Glutamatergic neuron (in vitro differentiated cells): ENCODE measurements at places on chromosomes 3 and 15.

- H3K4me3 ChIP-seq = no peak overlapping the region
- peak; percentile 24 for DNase-seq
- H3K4me1 ChIP-seq = no peaks in the 10 kb centered on the region
- no peaks in the 10 kb centered on the region for H3K27me3 ChIP-seq
- no peaks in the 10 kb centered on the region for H3K36me3 ChIP-seq
- H3K27ac ChIP-seq = no peak overlapping the region
These were observed 20.9 kb downstream of the TP63 start for GRCh38 chr3:189652042-189652441.

- no peak for DNase-seq
- no peaks in the 10 kb centered on the region for H3K27me3 ChIP-seq
- H3K27ac ChIP-seq = no peak overlapping the region
These were observed 9.9 kb downstream of the CCR5 start for GRCh38 chr3:46380471-46381221.

DNA sequence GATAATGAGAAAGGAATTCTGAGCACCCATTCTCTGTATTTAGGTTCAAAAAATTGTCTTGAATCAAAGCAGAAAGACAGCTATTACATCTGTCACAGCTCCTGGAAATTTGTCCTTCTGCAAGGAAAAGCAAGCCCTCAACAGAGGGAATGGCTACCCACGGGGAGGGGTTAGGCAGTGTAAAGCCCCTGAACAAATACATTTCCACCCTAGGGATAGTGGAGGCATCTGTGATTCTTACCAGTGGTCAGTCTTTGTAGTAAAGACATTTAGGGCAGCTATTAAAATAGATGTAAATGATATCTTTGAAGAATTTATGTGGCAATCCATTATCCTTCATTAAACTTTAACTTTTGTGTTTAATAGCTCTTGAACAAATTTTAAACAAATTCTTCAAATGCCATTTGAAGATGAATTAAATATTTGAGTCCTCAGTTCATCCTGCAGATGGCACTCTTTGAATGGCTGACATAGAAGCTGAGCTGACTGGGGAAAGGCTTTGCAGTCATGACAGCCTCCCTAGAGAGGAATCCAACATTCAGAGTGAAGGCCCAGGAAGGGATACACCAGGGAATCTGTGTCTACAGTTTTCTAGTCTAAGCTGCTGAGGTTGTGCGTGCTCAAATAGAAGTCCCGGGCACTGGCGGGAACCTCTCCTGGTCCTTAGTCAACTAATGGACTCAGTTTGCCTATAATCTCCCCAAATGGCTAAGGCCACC, 359.7 kb upstream of the ROPN1 start:
- H3K36me3 ChIP-seq = peaks cover 18% of the 10 kb centered on the region
- H3K27ac ChIP-seq = peak overlapping the region; percentile 63
- H3K4me3 ChIP-seq = peak overlapping the region; percentile 28
- peaks cover 8% of the 10 kb centered on the region for H3K27me3 ChIP-seq
- peak; percentile 26 for DNase-seq

GRCh38 chr3:9826815-9827573, 16.8 kb downstream of the RPUSD3 start:
- no peak overlapping the region for H3K4me3 ChIP-seq
- H3K27me3 ChIP-seq = peaks cover 2% of the 10 kb centered on the region
- H3K36me3 ChIP-seq = no peaks in the 10 kb centered on the region
- H3K27ac ChIP-seq = peak overlapping the region; percentile 52
- no peaks in the 10 kb centered on the region for H3K4me1 ChIP-seq

DNA sequence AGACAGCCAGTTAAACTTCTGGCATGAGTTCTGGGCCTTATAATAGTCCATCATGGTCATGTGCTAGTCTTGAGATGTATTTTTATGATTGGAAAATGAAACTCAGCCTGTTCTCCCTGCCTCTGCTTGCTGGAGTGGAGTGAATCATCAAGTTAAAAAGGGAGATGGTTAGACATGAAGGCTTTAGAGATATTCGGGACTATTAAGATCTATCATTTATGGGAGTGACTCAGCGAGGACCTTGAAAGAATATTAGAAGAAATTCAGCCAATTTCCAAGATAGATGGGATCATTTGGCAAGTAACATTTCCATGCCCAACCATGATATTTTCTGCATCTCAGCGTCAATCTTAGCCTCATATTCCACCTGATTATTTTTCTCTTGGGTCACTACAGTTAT, 79.8 kb downstream of the AGBL1 start:
- no peaks in the 10 kb centered on the region for H3K27me3 ChIP-seq
- H3K36me3 ChIP-seq = no peaks in the 10 kb centered on the region
- H3K4me3 ChIP-seq = no peak overlapping the region
- no peak overlapping the region for H3K27ac ChIP-seq

DNA sequence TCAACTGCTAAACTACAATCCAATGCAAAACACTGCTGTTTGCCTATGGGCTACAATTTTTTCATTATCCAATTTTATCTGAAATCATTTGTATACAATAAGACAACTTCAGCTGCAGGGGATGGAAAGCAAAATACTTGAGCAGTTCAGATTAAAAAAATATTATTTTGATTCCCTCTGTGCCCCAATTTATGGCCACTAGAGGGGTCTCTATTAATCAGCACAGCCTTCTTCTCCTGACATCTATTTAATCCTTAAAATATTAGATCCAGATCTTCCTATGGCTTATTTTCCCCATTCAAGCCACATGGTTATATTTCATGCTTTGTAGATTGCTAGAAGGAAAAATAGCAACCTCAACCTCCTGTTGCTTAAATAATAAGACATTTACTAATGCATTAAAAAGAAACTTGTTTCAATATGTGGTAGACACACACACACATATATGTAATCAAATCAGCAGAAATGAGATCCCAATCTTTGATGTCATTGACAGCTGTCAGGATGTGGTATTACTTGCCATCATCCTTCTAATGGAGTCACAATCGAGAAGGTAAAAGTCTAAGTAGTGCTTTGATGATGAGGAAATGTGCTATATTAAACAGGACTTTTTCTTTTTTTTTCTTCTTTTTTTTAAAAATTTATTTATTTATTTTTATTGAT, 104.2 kb downstream of the P2RY1 start:
- H3K4me3 ChIP-seq = no peak overlapping the region
- no peaks in the 10 kb centered on the region for H3K27me3 ChIP-seq
- no peaks in the 10 kb centered on the region for H3K36me3 ChIP-seq
- no peak for DNase-seq
- no peaks in the 10 kb centered on the region for H3K4me1 ChIP-seq

- no peak for DNase-seq
- peak overlapping the region; percentile 64 for H3K27ac ChIP-seq
- H3K4me1 ChIP-seq = peaks cover 25% of the 10 kb centered on the region
These were observed 128.5 kb downstream of the CHSY1 start for GRCh38 chr15:101123222-101123910.

DNA sequence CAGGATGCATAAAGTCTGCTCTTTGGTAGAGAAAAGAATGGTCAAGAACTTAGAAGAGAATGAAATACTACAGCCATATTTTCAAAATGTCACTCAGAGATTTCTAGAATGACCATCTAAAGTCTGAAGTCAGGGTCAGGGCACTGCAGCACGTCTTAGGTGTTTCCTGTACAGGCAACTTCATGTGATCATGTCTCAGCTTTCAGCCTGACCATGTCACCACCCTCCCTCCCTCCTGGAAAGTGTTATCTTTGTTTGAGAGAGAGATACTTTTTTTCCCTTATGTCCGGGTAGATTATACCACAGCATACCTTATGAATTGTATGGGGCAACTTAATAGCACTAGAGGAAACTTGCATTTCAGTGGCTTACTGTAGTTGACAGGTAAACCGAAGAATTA, 558.0 kb upstream of the TGFBR2 start:
- H3K27me3 ChIP-seq = peaks cover 2% of the 10 kb centered on the region
- DNase-seq = no peak
- no peaks in the 10 kb centered on the region for H3K36me3 ChIP-seq
- H3K4me1 ChIP-seq = no peaks in the 10 kb centered on the region
- H3K4me3 ChIP-seq = no peak overlapping the region

- H3K27ac ChIP-seq = no peak overlapping the region
- peaks cover 2% of the 10 kb centered on the region for H3K27me3 ChIP-seq
- no peak for DNase-seq
- H3K36me3 ChIP-seq = no peaks in the 10 kb centered on the region
- no peaks in the 10 kb centered on the region for H3K4me1 ChIP-seq
These were observed 45.8 kb downstream of the SEMA3G start for GRCh38 chr3:52399131-52399530.

GRCh38 chr3:181279239-181279565, 289.7 kb upstream of the DNAJC19 start:
- peaks cover 15% of the 10 kb centered on the region for H3K4me1 ChIP-seq
- no peaks in the 10 kb centered on the region for H3K36me3 ChIP-seq
- no peak for DNase-seq
- no peak overlapping the region for H3K27ac ChIP-seq

DNA sequence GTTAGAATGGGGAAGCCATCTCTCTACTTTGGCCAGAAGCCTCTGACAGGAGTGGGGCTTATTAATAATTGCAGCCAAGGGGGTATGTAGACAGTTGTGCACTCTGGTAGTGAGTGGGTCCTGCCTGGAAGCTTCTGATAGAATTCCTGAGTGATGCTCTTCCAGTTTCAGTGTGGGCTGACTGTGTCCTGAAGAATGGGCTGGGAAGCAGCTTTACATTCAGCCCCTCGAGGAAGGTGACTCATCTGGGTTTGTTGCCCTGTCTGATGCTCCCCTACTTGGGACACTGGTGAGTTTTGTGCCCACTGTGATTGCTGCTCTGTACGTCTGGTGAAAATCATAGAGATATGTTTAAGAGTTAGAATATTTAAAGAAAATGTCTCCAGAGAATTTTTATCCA, 444.7 kb upstream of the RBMS3 start:
- no peaks in the 10 kb centered on the region for H3K36me3 ChIP-seq
- DNase-seq = no peak
- H3K27me3 ChIP-seq = no peaks in the 10 kb centered on the region

GRCh38 chr3:21789730-21790129, 38.7 kb upstream of the ZNF385D start:
- peaks cover 4% of the 10 kb centered on the region for H3K36me3 ChIP-seq
- peak overlapping the region; percentile 72 for H3K4me3 ChIP-seq
- no peaks in the 10 kb centered on the region for H3K27me3 ChIP-seq

DNA sequence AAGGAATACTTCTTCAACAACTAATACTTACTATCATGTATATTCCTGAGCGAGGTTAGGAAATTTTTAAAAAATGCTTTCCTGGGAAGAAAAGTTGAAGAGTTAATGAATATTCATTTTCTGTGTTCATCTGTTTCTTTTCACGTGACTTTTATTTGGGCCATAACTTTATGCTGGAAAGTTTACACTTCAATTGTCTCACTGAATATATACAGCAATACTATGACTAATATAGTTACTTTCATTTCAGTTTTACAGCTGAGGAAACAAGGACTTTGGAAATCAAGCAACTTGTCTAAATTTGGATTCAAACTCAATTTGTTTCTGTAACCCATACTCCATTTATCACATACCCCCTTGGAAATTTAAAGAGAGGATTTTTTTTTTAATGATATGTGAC, 894.2 kb downstream of the ROBO1 start:
- no peaks in the 10 kb centered on the region for H3K27me3 ChIP-seq
- H3K4me3 ChIP-seq = no peak overlapping the region
- DNase-seq = no peak
- no peak overlapping the region for H3K27ac ChIP-seq
- H3K4me1 ChIP-seq = peaks cover 55% of the 10 kb centered on the region

DNA sequence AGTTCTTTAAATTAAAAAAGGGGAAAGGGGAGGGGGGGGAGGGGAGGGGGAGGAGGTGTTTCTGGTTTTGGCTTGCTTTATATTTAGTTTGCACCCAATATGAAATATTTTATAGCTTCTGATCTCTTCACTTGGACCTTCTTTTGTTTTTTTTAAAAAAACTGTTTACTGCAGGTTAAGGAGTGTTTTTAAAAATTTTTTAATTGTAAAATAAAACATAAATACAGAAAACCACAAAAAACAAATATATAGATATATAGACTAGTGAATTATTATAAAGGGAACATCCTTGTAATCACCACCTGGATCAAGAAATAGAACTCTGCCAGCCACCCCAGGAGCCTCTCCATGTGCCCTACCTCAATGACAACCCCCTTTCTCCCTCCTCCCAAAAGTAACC, 861 bp upstream of the MYLK start:
- peaks cover 3% of the 10 kb centered on the region for H3K4me1 ChIP-seq
- no peak for DNase-seq
- H3K27me3 ChIP-seq = peaks cover 6% of the 10 kb centered on the region
- H3K4me3 ChIP-seq = no peak overlapping the region
- no peaks in the 10 kb centered on the region for H3K36me3 ChIP-seq

GRCh38 chr3:52299879-52300611, 12.4 kb downstream of the GLYCTK start:
- H3K36me3 ChIP-seq = peaks cover 3% of the 10 kb centered on the region
- DNase-seq = no peak

- no peaks in the 10 kb centered on the region for H3K4me1 ChIP-seq
- no peak overlapping the region for H3K4me3 ChIP-seq
- no peak for DNase-seq
- peaks cover 1% of the 10 kb centered on the region for H3K27me3 ChIP-seq
These were observed 8.4 kb upstream of the CRTAP start for GRCh38 chr3:33105341-33105948.

- no peaks in the 10 kb centered on the region for H3K4me1 ChIP-seq
- no peak for DNase-seq
- no peak overlapping the region for H3K27ac ChIP-seq
- H3K27me3 ChIP-seq = no peaks in the 10 kb centered on the region
- H3K36me3 ChIP-seq = no peaks in the 10 kb centered on the region
These were observed 5.9 kb upstream of the INO80 start for GRCh38 chr15:41121951-41122350.

DNA sequence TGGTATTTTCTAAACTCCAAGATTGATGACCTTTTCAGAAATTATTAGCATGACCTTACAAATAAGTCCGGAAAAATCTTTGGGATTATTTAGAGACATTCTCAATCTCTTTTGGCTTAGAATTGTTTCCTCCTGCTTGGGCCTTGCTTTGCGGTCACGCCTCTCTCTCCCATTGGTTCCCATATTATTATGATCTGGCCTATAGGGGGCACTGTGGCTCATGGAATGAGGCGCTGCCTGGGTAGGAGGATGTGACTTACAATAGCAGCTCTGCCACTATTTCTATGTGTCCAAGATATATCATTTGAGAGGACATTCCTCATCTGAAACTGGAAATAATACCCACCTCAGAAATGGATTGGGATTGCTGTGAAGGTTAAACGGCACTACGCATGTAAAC, 464.9 kb downstream of the MFSD1 start:
- no peaks in the 10 kb centered on the region for H3K36me3 ChIP-seq
- no peaks in the 10 kb centered on the region for H3K27me3 ChIP-seq
- H3K27ac ChIP-seq = no peak overlapping the region
- no peak overlapping the region for H3K4me3 ChIP-seq
- DNase-seq = peak; percentile 67

GRCh38 chr3:177934001-177934891, 602.0 kb upstream of the KCNMB2 start:
- H3K27ac ChIP-seq = peak overlapping the region; percentile 79
- peak overlapping the region; percentile 36 for H3K4me3 ChIP-seq
- H3K27me3 ChIP-seq = peaks cover 3% of the 10 kb centered on the region
- no peaks in the 10 kb centered on the region for H3K36me3 ChIP-seq
- peak; percentile 17 for DNase-seq

GRCh38 chr15:99406716-99407487, 155.6 kb downstream of the LRRC28 start:
- no peak overlapping the region for H3K4me3 ChIP-seq
- no peaks in the 10 kb centered on the region for H3K27me3 ChIP-seq
- DNase-seq = no peak
- peaks cover 5% of the 10 kb centered on the region for H3K4me1 ChIP-seq
- no peaks in the 10 kb centered on the region for H3K36me3 ChIP-seq
- no peak overlapping the region for H3K27ac ChIP-seq
